ENCODE measurements at places on chromosomes 2 and 18. TPM values are rescaled to one million over a fixed set of nuclear protein-coding genes. Genes with fewer than 3 reads are reported as not detected.

Gene CPO
- total RNA-seq, result not detected

Gene SLC9A4
- total RNA-seq, result 0.63 TPM

Gene FAM228B
- total RNA-seq, result 80.1 TPM

Gene FHL2
- 4.1 TPM for total RNA-seq

Gene SP140L
- total RNA-seq, result 1.3 TPM

Gene BOLL
- not detected for total RNA-seq

Gene CKAP2L
- 4.7 TPM for total RNA-seq

Gene ANKRD44
- 226 TPM for total RNA-seq

Gene TTN
- total RNA-seq, result 6.3 TPM

Measured in parietal lobe (tissue), 2 donors.